Heart right ventricle (tissue), 16 donors: ENCODE measurements at places on chromosomes 4 and X. TPM values are rescaled to one million over a fixed set of nuclear protein-coding genes. Genes with fewer than 3 reads are reported as not detected.

The CLDN2 gene
- total RNA-seq = not detected

The ASMTL gene
- total RNA-seq = 50.6 TPM

The CA5B gene
- 3.2 TPM for total RNA-seq

The HPGD gene
- 1.8 TPM for total RNA-seq

The SERTM2 gene
- not detected for total RNA-seq

The SGMS2 gene
- total RNA-seq = 36.4 TPM
